ENCODE measurements at places on chromosomes 13 and 19.

- no peak for DNase-seq
Measured at GRCh38 chr19:46791944-46792343, 3.5 kb upstream of the SLC1A5 start.

DNA sequence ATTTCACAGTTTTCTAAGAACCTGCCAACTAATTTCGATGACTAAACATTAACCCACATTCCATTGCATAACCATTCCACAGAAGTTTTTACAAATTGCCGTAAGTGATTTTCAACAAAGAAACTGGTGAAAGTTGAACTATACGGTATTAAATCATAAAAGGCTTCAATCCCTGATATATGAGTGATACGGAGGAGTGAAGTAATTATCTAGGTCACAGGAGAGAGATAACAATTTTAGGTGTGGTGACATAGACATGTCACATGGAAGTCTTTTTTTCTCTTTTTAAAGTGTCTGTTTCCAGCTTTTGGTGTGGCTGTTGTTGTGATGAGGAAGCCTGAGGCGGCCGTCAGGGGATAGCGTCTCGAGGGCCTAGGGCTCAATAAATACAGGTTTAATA is 29.4 kb downstream of the TBC1D4 start:
- DNase-seq: no peak

- no peak for DNase-seq
Measured at GRCh38 chr19:19911150-19911549, 10.4 kb downstream of the ZNF93 start.

GRCh38 chr19:21028969-21029268 is 8.5 kb downstream of the ZNF430 start:
- no peak for DNase-seq

GRCh38 chr19:38239816-38240215 is 15.8 kb upstream of the DPF1 start:
- no peak for DNase-seq

- DNase-seq: no peak
Measured at GRCh38 chr13:79740991-79741390, 260.0 kb downstream of the NDFIP2 start.

DNA sequence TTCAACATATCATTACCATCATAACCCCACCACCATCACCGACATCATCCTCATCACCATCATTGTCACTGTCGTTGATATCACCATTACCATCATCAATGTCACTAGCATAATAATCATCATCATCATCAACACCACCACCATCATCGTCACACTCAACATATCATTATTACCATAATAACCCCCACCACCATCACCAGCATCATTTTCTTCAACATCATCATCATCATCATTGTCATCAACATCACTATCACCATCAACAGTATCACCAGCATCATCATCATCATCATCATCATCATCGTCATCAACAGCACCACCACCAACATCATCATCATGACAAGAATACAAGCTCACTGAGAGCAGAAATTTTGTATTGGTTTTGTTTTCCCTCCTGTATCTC is 83.8 kb downstream of the MBD3L1 start:
- DNase-seq: no peak

GRCh38 chr13:21330126-21330861 is 128.8 kb downstream of the ZDHHC20 start:
- no peak for DNase-seq

- peak; percentile 41 for DNase-seq
Measured at GRCh38 chr19:37905946-37906868, at the start of gene WDR87. WDR87 (minus strand) TSS chr19:37906594; CDS start chr19:37898239, 8,355 bp downstream.

DNA sequence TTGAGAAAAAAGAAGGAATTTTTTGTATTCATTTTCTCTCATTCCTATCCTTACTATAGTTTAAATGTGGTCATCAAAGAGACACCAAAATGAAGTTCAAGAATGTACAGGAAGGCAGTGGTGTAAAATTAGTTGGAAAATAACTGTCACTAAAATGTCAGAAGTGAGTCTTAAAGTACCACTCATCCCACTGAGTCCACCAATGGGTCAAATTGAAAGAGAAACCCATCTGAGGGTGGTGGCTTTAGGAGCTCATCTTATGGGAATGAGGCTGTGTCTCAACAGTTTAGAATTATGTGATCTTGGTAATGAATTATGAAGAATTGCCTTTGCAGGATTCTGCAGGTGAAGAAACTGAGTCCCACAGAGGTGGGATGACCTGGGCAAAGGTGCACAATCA is 403.5 kb downstream of the FGF9 start:
- DNase-seq: no peak

DNA sequence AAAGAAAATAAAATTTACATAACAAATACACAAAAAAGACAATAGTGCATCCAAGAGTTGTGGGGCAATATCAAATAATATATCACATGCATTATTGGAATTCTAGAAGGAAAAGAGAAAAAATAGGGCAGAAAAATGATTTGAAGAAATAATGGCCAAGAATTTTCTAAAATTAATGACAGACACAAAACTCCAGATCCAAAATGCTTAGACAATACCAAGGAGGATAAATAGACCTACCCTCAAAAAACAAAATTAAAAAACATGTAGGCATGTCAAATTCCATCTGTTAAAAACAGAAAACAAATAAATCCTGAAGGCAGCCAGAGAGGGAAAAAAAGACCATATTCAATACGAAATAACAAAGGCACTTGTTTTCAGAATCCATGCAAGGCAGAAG is 191.5 kb upstream of the ZNF536 start:
- DNase-seq: no peak

- DNase-seq: peak; percentile 24
Measured at GRCh38 chr19:18233224-18233825, 7.1 kb upstream of the PDE4C start.

DNA sequence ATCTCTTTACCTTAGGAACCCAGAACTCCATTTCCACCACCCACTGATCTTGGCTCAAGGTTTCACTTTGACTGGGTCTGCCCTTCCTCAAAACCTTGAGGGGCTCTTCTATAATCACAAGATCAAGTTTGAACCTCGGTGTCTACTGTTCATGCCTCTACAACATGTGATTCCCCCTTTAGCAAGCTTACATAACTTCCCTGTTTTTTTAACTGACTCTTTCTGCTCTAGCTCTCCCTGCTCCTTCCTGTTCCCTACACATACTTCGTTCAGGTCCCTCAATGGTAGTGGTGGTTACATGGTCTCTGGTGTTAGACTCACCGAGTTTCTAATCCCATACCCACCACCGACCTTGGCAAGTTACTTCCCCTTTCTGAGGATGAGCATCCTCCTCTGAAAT is 26.7 kb downstream of the CEACAM8 start:
- no peak for DNase-seq

All from activated effector memory CD4-positive, alpha-beta T cell treated with Interleukin-2 at 50 U/mL for 16 hours (primary cell).